ENCODE measurements at places on chromosomes 2 and 18. TPM values are rescaled to one million over a fixed set of nuclear protein-coding genes. Genes with fewer than 3 reads are reported as not detected.

DNA sequence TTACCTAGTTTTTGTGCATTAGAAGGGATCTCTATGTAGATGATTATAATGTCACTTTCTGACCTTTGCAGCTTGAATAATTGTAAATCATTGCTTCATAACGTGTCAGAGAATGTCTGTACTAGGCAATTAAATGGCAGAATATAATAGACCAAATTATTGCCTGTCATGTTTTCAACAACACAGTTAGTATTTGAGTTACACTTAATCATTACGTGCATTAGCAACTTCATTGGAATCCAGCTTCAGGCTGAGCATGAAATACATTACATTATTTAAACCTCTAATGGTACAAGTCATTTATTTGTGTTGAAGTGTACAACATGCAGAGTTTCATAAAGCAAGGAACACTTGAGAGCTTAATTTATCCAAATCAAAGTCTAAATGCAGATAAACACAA lies 48.0 kb downstream of the ZNF407 start:
- no peak for DNase-seq
- peaks cover 4% of the 10 kb centered on the region for H3K4me1 ChIP-seq
- H3K27me3 ChIP-seq = no peaks in the 10 kb centered on the region
- no peak overlapping the region for H3K27ac ChIP-seq
- H3K4me3 ChIP-seq = no peak overlapping the region
- H3K36me3 ChIP-seq = peaks cover 11% of the 10 kb centered on the region

GRCh38 chr2:195498176-195498575 lies 158.8 kb upstream of the SLC39A10 start:
- H3K36me3 ChIP-seq = no peaks in the 10 kb centered on the region
- peaks cover 32% of the 10 kb centered on the region for H3K4me1 ChIP-seq
- no peaks in the 10 kb centered on the region for H3K27me3 ChIP-seq
- H3K27ac ChIP-seq = no peak overlapping the region

- no peak overlapping the region for H3K27ac ChIP-seq
- no peaks in the 10 kb centered on the region for H3K4me1 ChIP-seq
- peaks cover 5% of the 10 kb centered on the region for H3K27me3 ChIP-seq
- H3K36me3 ChIP-seq = no peaks in the 10 kb centered on the region
- H3K4me3 ChIP-seq = no peak overlapping the region
- no peak for DNase-seq
Measured at GRCh38 chr2:33015421-33016142, 68.8 kb downstream of the LTBP1 start.

The DSG2 gene
- total RNA-seq = 0.31 TPM

DNA sequence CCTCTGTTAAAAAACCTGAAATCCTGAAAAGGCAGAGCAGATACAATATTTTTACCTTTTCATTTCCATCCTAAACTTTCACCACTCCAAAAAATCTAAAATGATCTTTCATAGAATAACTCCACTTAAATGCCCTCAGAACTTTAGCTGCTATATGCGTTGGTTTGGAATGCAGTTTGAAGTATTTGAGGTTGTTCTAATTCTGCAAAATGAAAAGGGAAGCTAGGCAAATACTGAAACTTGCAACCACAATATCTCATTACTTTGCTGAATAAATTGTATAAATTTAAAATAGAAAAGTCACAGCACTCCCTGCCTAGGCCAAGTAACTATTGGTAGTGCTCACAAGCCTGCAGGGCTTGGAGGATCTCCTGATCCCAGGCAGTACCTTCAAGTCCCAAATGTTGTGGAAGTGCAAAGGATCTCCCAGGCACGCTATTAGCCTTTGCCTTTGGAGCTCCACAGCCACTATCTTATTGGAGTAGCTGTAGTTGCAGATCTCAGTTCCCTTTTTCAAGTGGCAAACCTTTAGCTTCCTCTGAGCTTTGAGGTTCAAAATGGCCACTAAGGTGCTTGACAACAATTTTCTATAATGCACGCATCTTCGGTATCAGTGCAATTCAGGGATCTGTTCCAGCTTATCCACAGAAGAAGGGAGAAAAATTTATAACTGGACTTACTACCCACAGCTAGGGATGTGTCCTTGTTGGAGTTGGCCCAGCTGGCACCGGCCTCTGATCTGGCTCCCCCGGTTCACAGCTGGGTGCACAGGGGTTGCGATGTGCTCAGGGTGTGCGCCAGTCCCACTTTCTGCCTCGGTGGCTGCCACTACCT lies 43.4 kb upstream of the ANKRD62 start:
- no peak overlapping the region for H3K4me3 ChIP-seq
- no peak overlapping the region for H3K27ac ChIP-seq
- DNase-seq = no peak
- H3K36me3 ChIP-seq = no peaks in the 10 kb centered on the region
- peaks cover 2% of the 10 kb centered on the region for H3K27me3 ChIP-seq

DNA sequence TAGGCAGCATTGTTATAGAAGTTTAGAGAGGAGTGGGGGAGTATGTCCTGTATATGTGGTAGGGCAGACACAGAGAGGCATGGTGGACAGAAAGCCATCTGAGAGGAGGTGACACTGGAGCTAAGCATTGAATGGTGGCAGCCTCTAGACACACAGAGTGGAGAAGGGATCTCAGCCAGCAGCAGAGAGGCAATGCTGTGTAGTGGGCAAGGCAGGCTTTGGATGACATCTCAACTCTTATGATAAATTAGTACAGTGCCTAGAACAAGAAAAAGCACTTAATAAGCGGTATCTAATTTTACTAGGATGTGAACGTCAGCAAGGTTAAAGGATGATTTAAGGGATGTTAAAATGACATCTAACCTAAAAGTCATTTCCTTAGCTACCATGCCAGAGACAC lies 22.5 kb upstream of the CERS6 start:
- no peak overlapping the region for H3K27ac ChIP-seq
- H3K36me3 ChIP-seq = no peaks in the 10 kb centered on the region
- DNase-seq = no peak
- no peaks in the 10 kb centered on the region for H3K27me3 ChIP-seq

DNA sequence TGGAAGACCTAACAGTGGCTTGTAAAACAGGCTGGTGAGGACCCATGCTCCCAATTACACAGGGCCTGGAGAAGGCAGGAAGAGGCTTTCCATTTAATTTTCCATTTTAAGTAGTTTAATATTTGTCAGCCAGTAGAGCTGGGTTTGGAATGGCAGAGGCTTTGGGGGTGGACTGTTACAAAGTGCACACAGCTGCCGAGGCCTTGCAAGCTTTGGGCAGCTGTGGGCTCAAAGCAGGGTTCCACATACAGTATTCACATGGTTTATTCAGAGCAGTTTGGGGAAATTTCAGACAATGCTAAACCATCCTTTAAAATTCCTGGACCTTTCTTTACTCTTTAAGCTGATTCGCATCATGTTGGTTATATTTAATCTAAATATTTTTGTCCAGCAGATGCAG lies 132.6 kb downstream of the WDSUB1 start:
- H3K27me3 ChIP-seq = peaks cover 1% of the 10 kb centered on the region
- no peak overlapping the region for H3K27ac ChIP-seq
- no peaks in the 10 kb centered on the region for H3K4me1 ChIP-seq
- no peak overlapping the region for H3K4me3 ChIP-seq

GRCh38 chr2:85222792-85223191 lies 89.6 kb downstream of the TCF7L1 start:
- no peak overlapping the region for H3K4me3 ChIP-seq
- no peak overlapping the region for H3K27ac ChIP-seq
- no peak for DNase-seq
- H3K4me1 ChIP-seq = no peaks in the 10 kb centered on the region
- H3K27me3 ChIP-seq = peaks cover 13% of the 10 kb centered on the region

The NYAP2 gene
- total RNA-seq = not detected

The RESP18 gene
- total RNA-seq = not detected

- peaks cover 2% of the 10 kb centered on the region for H3K36me3 ChIP-seq
- no peak for DNase-seq
- peaks cover 28% of the 10 kb centered on the region for H3K4me1 ChIP-seq
- no peak overlapping the region for H3K4me3 ChIP-seq
Measured at GRCh38 chr2:234415706-234416105, 81.2 kb downstream of the ARL4C start.

- no peaks in the 10 kb centered on the region for H3K4me1 ChIP-seq
- H3K27ac ChIP-seq = no peak within 1 kb of the TSS
- no peak within 1 kb of the TSS for H3K4me3 ChIP-seq
- no peaks in the 10 kb centered on the region for H3K36me3 ChIP-seq
Measured at GRCh38 chr2:119223521-119224390, at the start of gene STEAP3. TSS of gene STEAP3 (plus strand) at chr2:119223834. CDS start at chr2:119231013, 7,179 bp downstream.

DNA sequence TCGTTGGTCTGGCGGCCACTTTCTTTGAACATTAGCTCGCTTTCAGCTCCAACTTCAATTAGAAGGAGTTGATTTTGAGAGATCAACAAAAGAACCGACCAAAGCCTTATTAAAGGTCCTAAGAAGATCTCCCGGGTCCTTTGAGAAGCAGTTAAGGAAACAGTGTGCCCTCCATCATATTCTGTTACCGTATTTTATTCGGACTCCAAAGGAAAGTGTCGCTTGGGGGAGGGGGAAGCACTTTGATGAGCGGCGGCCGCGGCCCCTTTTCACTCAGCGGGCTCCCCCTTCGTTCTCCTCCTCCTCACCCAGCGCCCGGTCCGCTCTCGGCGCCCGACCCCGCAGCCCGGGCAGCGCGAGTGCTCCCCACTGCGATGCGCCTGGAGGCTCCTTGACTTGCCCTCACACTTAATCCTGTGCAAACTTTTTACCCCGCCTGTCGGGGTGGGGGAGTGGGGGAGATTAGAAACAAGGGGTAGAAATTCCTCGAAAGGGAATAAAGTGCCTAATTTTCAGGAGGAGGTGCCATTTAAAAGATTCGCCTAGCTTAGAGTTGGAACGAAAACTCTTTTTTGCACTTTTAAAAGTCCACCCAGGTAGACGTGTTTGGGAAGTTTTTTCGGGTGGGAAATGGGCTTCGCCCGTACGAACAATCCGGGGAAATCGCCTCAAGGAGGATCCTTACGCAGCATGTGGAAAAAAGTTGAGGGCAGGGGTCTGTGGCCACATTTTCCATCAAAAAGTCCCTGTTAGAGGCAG lies 1.2 kb upstream of the OTX1 start:
- H3K4me3 ChIP-seq = peak overlapping the region; percentile 77
- peaks cover 79% of the 10 kb centered on the region for H3K27me3 ChIP-seq

The EFR3B gene
- total RNA-seq = 1.5 TPM

DNA sequence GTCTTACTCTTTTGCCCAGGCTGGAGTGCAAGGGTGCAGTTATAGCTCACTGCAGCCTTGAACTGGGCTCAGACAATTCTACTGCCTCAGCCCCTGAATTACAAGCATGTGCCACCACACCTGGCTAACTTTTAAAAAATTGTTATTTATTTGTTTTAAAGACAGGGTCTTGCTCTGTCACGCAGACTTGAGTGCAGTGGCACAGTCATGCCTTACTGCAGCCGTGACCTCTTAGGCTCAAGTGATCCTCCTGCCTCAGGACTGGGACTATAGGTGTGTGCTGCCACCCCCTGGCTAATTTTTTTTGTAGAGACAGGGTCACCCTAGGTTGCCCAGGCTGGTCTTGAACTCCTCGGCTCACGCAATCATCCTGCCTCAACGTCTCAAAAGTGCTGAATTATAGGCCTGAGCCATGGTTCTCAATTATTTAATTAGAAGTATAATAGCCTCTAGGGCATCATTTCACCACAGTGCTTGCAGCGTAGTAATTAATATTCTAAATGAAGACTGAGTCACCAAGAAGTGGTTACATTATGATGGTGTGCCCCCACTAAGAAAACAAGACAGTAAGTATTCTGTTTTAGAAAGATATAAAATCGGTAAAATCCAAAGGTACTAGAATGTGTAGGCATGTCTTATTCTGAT lies 69.6 kb downstream of the EML4 start:
- no peaks in the 10 kb centered on the region for H3K27me3 ChIP-seq
- H3K4me1 ChIP-seq = peaks cover 77% of the 10 kb centered on the region
- DNase-seq = peak; percentile 66
- H3K27ac ChIP-seq = no peak overlapping the region
- H3K4me3 ChIP-seq = no peak overlapping the region

DNA sequence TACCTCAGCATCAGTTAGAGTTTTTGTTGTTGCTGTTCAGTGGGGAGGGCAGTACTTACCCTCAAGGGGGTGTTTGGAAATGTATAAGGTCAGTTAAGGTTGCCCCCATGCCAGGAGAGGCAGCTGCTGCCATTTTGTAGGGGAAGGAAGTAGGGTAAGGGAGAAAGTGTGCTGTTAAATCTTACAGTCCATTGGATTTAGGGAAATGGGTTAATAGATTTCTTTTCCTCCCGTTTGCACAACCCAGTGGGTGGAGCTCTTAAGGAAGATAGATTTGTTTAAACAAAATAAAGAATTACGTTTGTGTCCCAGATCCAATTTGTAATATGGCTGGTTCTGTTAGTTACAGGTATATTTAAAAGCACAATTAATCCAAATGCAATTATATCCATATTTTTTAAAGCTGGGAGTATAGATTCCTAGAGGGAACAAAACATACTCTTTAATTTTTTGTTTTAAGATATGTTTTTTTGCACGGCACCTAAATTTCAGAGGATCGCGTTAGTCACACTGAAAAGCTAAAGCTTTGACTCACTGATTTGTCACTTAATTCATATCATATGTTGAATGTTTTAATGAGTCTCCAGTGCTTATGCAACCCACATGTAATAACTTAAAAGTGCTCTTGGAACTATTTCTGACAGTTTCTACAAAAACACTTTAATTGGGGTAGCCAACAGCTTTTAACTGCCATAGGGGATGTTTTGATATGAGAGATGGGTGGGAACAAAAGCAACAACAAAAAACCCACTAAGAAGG lies 9.0 kb upstream of the CWC22 start:
- no peak for DNase-seq
- no peak overlapping the region for H3K4me3 ChIP-seq
- H3K27me3 ChIP-seq = peaks cover 2% of the 10 kb centered on the region
- no peaks in the 10 kb centered on the region for H3K36me3 ChIP-seq
- H3K27ac ChIP-seq = no peak overlapping the region

The CD226 gene
- 66.8 TPM for total RNA-seq

GRCh38 chr18:7301094-7301493 lies 70.2 kb downstream of the LRRC30 start:
- no peaks in the 10 kb centered on the region for H3K36me3 ChIP-seq
- H3K4me1 ChIP-seq = no peaks in the 10 kb centered on the region
- H3K27me3 ChIP-seq = no peaks in the 10 kb centered on the region
- DNase-seq = no peak
- H3K27ac ChIP-seq = no peak overlapping the region
- no peak overlapping the region for H3K4me3 ChIP-seq

DNA sequence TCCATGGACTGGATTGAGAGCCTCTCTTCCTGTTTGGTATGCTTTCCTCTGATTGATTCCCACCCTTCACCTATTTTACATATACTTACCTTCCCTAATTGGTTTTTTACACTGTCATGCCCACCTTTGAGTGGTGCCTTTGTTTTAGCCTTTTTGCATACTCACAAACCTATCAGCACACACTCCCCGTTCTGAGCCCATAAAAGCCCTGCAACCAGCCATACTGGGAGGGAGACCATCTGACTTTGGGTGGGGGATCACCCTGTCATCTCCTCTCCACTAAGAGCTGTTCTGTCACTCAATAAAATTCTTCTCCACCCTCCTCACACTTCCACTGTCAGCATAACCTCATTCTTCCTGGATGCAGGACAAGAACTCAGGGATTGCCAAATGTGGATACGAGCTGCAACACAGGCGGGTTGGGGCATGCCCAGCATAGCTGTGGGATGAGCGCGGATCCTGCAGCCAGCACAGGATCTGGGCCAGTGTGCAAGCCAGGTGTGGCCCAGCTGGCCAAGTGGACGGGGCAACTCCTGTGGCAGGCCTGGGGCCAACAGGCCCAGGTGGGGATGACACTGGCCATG lies 9.4 kb upstream of the MOB1A start:
- DNase-seq = no peak
- no peaks in the 10 kb centered on the region for H3K36me3 ChIP-seq
- no peak overlapping the region for H3K4me3 ChIP-seq
- H3K27me3 ChIP-seq = peaks cover 2% of the 10 kb centered on the region

The AGPS gene
- 53.0 TPM for total RNA-seq

- no peaks in the 10 kb centered on the region for H3K27me3 ChIP-seq
- no peaks in the 10 kb centered on the region for H3K36me3 ChIP-seq
- H3K4me1 ChIP-seq = no peaks in the 10 kb centered on the region
- H3K4me3 ChIP-seq = no peak overlapping the region
- DNase-seq = no peak
Measured at GRCh38 chr2:194096402-194096801, 1560.6 kb upstream of the SLC39A10 start.
